ENCODE measurements at places on chromosomes 2 and 18.

DNA sequence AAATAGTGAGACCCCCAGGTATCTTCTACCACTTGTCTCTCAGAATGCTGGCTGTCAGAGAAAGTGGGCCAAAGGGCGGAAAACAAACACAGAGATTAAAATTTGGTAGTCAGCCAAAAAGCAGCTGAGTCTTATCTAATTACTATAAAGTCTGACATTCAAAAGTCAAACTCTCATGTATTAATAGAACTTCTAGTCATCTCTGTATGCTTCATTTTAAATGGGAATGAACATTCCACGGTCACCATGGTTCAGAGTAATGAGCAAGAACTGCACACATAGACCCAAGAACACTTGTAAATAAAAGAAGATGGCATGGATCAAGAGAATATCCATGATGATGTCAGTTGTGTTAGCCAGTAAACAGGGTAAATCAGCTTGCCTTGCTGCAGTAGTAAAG lies 1267.0 kb upstream of the CHAC2 start:
- H3K4me3 ChIP-seq: no peak overlapping the region
- no peak overlapping the region for H3K27ac ChIP-seq

- H3K4me1 ChIP-seq: no peaks in the 10 kb centered on the region
- no peak overlapping the region for H3K4me3 ChIP-seq
- no peak overlapping the region for H3K27ac ChIP-seq
- peaks cover 8% of the 10 kb centered on the region for H3K36me3 ChIP-seq
- no peak for DNase-seq
- H3K27me3 ChIP-seq: no peaks in the 10 kb centered on the region
These were observed 31.6 kb downstream of the NDUFS1 start for GRCh38 chr2:206127656-206128055.

- H3K27me3 ChIP-seq: peaks cover 6% of the 10 kb centered on the region
- H3K27ac ChIP-seq: no peak overlapping the region
- no peak overlapping the region for H3K4me3 ChIP-seq
- no peak for DNase-seq
- H3K36me3 ChIP-seq: peaks cover 4% of the 10 kb centered on the region
These were observed 97.6 kb upstream of the PPP1CB start for GRCh38 chr2:28653892-28654662.

DNA sequence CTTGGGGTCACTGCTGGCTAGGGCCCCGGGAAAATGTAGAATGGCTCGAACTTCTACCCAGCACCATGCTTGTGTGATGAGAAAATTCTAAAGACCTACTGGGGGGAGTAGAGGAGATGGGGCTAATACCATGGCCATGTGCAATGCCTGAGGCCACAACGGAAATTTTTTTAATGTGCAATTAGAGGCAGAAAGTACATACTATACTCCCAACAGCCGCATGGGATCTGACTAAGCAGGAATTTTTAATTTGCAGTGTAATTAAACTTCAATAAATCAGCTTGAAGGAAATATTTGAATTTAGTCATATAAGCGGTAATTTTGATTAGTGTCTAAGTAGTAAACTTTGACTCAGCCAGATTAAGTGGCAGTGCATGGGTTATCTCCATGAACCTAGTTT lies 53.2 kb upstream of the CNGA3 start:
- no peaks in the 10 kb centered on the region for H3K36me3 ChIP-seq
- peaks cover 5% of the 10 kb centered on the region for H3K27me3 ChIP-seq
- DNase-seq: no peak
- peaks cover 11% of the 10 kb centered on the region for H3K4me1 ChIP-seq

DNA sequence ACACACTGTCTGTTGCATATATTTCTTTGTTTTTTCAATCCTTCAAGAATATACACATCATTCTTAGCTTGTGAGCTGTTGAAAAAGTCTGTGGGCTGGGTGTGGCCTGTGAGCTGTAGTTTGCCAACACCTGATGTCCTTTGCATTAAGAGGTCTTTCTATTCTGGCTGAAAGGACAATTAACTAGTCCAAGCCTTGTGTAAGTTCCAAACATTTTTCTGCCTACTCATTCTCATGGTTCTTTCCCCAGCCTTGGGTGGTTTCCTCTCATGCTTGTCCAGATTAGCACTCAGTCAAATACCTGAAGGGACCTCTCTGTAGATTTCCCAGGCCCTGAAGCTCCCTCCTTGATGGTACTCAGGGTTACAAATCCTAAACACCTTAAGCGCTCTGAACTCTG lies 57.8 kb upstream of the NABP1 start:
- no peaks in the 10 kb centered on the region for H3K4me1 ChIP-seq
- H3K4me3 ChIP-seq: no peak overlapping the region
- H3K27me3 ChIP-seq: no peaks in the 10 kb centered on the region
- no peak for DNase-seq

GRCh38 chr2:11923935-11924334 lies 177.5 kb downstream of the LPIN1 start:
- no peak overlapping the region for H3K27ac ChIP-seq
- no peaks in the 10 kb centered on the region for H3K4me1 ChIP-seq
- no peaks in the 10 kb centered on the region for H3K36me3 ChIP-seq
- DNase-seq: no peak
- peaks cover 4% of the 10 kb centered on the region for H3K27me3 ChIP-seq

DNA sequence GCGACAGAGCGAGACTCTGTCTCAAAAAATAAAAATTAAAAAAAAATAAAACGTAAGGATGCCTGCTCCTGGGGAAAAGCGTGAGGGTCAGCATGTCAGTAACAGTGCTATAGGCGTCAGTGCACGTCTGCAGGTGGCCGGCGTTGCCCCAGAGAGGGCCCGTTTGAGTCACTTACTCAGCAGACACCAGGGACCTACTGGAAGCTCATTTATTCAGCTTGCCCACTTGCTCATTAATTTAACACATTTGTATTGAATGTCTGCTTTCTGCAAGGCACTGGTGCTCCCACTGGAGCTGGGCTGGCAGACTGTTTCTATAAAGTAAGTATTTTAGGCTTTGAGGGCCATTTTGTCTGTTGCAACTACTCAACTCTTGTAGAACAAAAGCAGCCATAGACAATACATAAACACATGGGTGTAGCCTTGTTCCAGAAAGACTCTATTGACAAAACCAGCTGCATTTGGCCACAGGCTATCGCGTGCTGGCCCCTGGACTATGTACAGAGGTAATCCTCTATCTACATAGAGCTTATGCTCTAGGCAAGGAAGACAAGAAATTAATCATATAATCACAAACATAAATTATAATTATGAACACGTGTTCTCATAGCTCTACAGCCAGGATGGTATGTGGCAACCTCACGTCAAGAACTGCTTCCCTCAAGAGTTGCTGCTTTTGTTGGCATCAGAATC lies 73.2 kb downstream of the KLHL29 start:
- H3K27me3 ChIP-seq: peaks cover 3% of the 10 kb centered on the region
- H3K36me3 ChIP-seq: no peaks in the 10 kb centered on the region
- H3K4me3 ChIP-seq: no peak overlapping the region
- no peak overlapping the region for H3K27ac ChIP-seq
- peaks cover 4% of the 10 kb centered on the region for H3K4me1 ChIP-seq
- DNase-seq: no peak

- no peak overlapping the region for H3K4me3 ChIP-seq
- no peak for DNase-seq
- H3K36me3 ChIP-seq: no peaks in the 10 kb centered on the region
- H3K27me3 ChIP-seq: no peaks in the 10 kb centered on the region
These were observed 260.6 kb downstream of the SMAD2 start for GRCh38 chr18:47669815-47670214.

DNA sequence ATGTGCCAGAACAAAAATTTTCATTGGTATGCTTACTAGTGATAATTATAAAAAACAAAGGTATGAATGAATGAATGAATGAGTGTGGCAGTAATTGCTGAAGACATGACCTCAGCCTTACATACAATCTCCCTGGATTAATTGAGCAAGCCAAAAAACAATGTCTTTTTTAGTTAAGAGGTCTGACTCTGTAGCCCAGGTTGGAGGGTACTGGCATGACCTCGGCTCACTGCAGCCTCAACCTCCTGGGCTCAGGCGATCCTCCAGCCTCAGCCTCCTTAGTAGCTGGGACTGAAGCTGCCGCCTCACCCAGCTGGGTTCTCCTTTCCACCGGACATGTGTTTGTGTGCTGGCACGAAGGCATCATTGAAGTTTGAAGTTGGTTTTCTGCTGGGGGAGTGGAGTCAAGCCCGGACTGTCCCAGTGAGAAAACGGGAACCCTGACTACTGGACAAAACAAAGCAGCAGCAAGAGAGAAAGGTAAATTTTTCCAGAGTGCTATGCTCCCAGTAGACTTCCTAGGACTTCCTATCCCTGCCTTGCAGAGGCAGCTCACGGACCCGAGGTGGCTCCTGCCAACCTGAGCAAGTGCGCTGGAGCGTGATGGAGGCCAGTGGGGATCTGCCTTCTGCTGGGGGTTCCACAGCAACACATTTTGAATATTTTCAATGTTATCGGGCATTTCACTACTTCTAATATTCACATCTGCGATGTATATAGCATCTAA lies 6.4 kb upstream of the IMP4 start:
- H3K4me3 ChIP-seq: no peak overlapping the region
- H3K27me3 ChIP-seq: peaks cover 19% of the 10 kb centered on the region
- H3K36me3 ChIP-seq: peaks cover 13% of the 10 kb centered on the region
- peaks cover 14% of the 10 kb centered on the region for H3K4me1 ChIP-seq
- DNase-seq: no peak
- H3K27ac ChIP-seq: no peak overlapping the region

DNA sequence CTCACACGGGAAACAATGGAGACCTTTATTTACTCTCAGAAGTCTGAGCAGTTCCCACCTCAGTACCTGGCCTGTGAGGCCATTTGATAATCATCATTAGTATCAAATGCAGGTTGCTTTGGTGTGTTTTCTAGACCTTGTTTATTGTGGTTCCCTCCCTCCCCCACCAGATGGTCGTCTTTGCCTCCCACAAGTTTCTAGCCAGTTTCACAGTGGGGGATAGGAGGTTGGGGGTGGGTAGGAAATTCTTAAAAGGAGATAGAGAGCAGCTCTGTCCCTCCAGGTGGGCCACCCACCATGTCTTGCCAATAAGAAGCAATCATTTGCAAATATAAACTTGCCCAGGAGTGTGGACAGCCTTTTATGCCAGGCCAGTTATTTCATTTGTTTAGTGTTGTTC lies 31.3 kb downstream of the SETBP1 start:
- H3K36me3 ChIP-seq: peaks cover 69% of the 10 kb centered on the region
- no peak for DNase-seq
- H3K27me3 ChIP-seq: peaks cover 7% of the 10 kb centered on the region

- peaks cover 5% of the 10 kb centered on the region for H3K27me3 ChIP-seq
- no peak overlapping the region for H3K4me3 ChIP-seq
- peaks cover 26% of the 10 kb centered on the region for H3K4me1 ChIP-seq
- DNase-seq: no peak
These were observed 20.8 kb upstream of the MAL start for GRCh38 chr2:95004711-95005110.

DNA sequence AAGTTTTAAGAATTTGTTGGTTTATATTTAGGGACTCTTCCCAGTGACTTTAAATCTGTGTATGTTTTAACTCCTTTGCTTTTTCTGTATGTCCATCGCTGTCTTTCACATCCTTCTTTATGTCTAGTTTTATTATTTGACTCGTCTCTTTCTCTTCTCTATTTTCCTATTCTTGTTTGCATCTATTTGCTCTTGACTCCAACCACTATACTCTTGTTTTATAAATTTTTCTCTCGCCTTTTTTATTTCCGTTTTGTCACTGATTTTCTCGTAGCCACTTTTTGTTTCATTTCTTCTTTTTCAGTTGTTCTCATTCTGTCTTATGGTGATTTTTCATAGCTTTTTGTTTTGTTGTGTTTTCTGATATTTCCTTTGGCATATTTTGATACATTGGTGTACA lies 170.5 kb upstream of the NETO1 start:
- DNase-seq: no peak
- no peaks in the 10 kb centered on the region for H3K36me3 ChIP-seq
- no peak overlapping the region for H3K27ac ChIP-seq
- no peak overlapping the region for H3K4me3 ChIP-seq
- H3K27me3 ChIP-seq: peaks cover 2% of the 10 kb centered on the region

GRCh38 chr2:86671337-86671981 lies 47.8 kb upstream of the RNF103 start:
- H3K4me1 ChIP-seq: peaks cover 9% of the 10 kb centered on the region
- no peak overlapping the region for H3K4me3 ChIP-seq
- H3K27me3 ChIP-seq: peaks cover 2% of the 10 kb centered on the region
- no peak overlapping the region for H3K27ac ChIP-seq

GRCh38 chr18:903701-904100 lies 970 bp upstream of the ADCYAP1 start:
- H3K27me3 ChIP-seq: peaks cover 15% of the 10 kb centered on the region
- peaks cover 2% of the 10 kb centered on the region for H3K36me3 ChIP-seq

- no peak for DNase-seq
- no peaks in the 10 kb centered on the region for H3K4me1 ChIP-seq
- H3K27me3 ChIP-seq: peaks cover 5% of the 10 kb centered on the region
- H3K4me3 ChIP-seq: no peak overlapping the region
These were observed 430.0 kb upstream of the TNP1 start for GRCh38 chr2:217289907-217290280.

DNA sequence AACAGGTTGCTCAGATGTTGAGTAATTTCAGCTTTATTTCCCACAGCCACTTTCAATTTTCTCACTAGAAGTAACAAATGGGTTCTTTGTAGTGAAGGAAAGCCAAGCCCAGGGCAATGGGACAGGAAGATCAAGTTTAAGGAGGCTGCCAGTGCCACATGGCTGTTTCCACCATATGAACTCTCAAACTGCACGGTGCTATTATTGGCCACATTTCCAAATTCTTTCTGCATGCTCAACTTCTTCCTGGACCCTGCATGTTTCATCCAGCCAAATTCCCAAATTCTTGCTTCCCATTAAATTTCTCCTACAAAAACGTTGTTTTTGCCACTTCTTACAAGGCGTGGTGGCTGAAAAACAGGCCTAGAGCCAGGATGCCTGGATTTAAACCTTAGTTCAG lies 193.3 kb upstream of the SPHKAP start:
- DNase-seq: no peak
- no peak overlapping the region for H3K4me3 ChIP-seq
- no peaks in the 10 kb centered on the region for H3K36me3 ChIP-seq
- H3K27ac ChIP-seq: no peak overlapping the region

- H3K27ac ChIP-seq: no peak overlapping the region
- peaks cover 39% of the 10 kb centered on the region for H3K36me3 ChIP-seq
- H3K27me3 ChIP-seq: no peaks in the 10 kb centered on the region
- H3K4me1 ChIP-seq: peaks cover 19% of the 10 kb centered on the region
These were observed 50.2 kb downstream of the CALCRL start for GRCh38 chr2:187397886-187398285.

- DNase-seq: no peak
- H3K27me3 ChIP-seq: no peaks in the 10 kb centered on the region
- H3K27ac ChIP-seq: no peak overlapping the region
- H3K4me1 ChIP-seq: peaks cover 11% of the 10 kb centered on the region
- peaks cover 4% of the 10 kb centered on the region for H3K36me3 ChIP-seq
These were observed 22.5 kb upstream of the SULT1C2 start for GRCh38 chr2:108266218-108266617.
